ENCODE measurements at places on chromosomes 7 and 10. TPM values are rescaled to one million over a fixed set of nuclear protein-coding genes. Genes with fewer than 3 reads are reported as not detected.

- peak; percentile 66 for DNase-seq
Observed at GRCh38 chr10:89283936-89284475, 17.8 kb upstream of the IFIT2 start.

Gene ANKRD7
- polyA plus RNA-seq: 3.6 TPM

- DNase-seq: peak; percentile 45
Observed at GRCh38 chr7:1742555-1743303, 72.7 kb downstream of the ELFN1 start.

Gene SGCE
- 89.0 TPM for polyA plus RNA-seq

DNA sequence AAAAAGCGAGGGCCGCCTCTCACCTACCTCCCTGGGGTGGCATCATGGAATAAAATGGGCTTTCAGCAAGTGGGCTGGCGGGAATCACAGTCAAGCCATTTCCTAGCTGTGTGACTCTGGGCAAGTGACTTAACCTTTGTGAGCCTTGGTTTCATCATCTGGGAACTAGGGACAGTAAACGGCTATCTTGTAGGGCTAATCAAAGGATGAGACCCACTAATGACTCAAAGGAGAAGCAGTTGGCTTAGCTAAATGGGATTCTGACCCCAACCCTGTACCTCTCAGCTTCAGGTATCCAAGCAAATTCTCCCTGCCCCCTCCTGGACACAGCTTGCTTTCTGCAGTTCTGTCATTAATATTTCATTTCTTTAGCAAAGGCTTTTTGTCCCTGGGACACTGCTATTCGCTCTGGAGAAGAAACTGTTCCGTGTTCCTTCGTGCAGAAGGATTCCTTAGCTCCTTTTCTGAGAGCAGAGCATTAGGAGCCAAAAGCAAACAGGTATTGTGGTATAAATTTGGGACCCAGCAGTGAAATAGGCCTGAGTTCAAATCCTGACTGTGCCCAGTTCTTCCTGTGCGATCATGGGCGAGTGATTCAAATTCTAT lies 25.9 kb downstream of the TRIM8 start:
- DNase-seq: no peak

GRCh38 chr10:121069061-121069850 lies 218.1 kb downstream of the WDR11 start:
- no peak for DNase-seq

- DNase-seq: no peak
Observed at GRCh38 chr7:66683770-66684123, 55.1 kb downstream of the KCTD7 start.

DNA sequence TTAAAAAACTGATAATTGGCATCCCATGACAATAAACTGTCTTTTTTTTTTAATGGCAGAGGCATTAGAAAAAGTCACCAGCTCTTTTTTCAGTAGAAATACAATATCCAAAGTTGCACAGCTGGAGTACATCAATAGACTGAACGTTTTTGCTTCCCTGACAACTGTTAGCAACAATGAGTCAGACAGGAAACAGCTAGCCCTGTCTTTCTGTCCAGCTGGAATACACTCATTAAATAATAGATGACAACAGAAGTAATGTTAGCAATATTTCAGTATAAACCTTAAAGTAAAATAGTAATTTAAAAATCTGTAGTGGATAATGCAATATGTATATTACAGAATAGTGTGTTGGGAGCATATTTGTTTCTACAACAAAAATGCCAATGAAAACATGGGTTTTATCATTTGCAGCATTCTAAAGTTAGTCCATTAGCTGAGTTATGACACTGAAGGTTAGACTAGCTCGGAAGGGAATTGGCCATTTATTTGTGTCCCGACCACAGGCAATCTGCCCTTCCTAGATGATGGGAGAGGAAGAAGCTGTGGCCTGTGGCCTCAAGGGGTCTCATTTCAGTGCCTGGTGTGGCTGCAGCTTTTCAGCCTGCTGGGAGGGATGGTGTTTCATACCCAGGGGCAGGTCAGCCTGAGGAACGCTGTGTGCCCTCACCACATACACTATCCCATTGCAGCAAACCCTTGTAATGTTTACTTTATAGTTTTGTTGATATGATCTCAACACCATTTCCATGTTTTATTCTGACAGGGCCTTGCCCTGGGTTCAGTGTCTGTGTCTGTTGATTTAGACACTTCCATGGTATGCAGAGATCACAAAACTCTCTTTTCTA lies 173.3 kb downstream of the SLC16A9 start:
- DNase-seq: peak; percentile 41

DNA sequence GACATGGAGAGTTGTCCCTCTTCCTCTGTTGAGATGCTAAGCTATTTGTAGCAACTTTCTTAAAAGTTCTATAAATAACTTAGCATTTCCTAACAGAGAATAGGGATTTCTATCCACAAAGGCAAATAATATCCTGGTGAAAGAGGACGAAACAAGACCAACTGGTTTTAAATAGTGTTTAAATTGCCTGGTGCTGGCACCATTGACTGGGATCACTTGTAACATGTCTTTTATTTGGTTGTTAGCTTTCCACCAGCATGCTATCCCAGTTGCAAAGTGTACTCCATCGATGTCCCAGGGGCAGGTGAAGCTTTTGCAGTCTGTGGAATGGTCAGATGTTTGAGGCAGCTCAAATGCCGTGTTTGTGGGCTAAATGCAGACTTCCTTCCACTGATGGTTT lies 3.7 kb downstream of the SUFU start:
- DNase-seq: no peak

DNA sequence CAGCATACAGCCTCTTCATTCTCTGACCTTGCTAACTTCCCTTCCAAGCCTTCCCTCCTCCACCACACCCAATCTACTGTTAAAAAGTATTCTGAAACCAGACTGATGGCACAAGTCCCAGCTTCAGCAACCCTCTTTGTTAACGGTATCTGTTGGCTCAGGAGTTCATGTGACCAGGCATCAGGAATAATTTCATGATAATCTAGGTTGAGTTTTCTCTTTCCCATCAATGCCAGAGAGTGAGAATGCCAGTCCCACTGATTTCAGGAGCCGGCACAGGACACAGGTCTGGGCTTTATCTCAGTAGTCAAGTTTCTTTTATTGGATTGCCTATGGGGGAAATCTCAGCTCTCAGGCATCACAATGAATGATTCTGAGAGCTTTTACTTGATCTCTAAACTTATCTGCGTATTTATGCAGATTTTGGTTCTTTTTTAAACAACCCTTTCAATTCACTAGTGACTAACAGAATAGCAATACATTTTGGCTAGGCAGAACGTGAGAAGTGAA lies 231.0 kb upstream of the LYZL1 start:
- no peak for DNase-seq

All from left renal cortex interstitium (tissue), 4 donors.